ENCODE measurements at places on chromosomes 16 and 17. TPM values are rescaled to one million over a fixed set of nuclear protein-coding genes. Genes with fewer than 3 reads are reported as not detected.

Gene CCR7
- 0.29 TPM for total RNA-seq

DNA sequence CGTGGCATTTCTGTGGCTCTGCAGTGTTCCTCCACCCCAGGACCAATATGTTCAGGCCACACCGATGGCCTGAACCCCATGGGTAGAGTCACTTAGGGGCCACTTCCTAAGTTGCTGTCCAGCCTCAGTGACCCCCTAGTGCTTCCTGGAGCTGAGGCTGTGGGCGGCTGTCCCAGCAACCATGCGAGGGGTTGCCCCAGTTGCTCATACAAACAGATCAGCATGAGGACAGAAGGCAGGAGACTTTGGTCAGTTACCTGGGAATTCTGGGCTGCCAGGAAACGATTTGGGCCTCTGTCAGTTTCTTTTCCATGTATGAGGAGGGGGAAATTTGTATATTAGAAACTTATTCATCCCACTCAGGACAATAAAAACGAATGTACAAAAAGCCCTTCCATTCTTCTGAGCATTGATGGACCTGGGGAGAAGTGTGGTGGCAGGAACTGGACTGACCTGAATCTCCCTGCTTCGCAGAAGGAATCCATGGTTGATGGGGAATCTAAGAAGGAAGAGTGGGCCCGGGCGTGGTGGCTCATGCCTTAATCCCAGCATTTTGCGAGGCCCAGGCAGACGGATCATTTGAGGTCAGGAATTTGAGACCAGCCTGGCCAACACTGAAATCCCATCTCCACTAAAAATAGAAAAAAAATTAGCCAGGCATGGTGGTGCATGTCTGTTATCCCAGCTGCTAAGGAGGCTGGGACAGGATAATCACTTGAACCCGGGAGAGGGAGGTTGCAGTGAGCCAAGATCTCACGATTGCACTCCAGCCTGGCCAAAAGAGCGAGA lies 4.9 kb upstream of the IL32 start:
- DNase-seq: no peak

- no peak for DNase-seq
Measured at GRCh38 chr16:51657848-51658247, 506.8 kb upstream of the SALL1 start.

- no peak for DNase-seq
Measured at GRCh38 chr17:48228720-48229119, 121.2 kb downstream of the SNX11 start.

GRCh38 chr16:4509420-4509819 lies 29.2 kb downstream of the CDIP1 start:
- DNase-seq: no peak

DNA sequence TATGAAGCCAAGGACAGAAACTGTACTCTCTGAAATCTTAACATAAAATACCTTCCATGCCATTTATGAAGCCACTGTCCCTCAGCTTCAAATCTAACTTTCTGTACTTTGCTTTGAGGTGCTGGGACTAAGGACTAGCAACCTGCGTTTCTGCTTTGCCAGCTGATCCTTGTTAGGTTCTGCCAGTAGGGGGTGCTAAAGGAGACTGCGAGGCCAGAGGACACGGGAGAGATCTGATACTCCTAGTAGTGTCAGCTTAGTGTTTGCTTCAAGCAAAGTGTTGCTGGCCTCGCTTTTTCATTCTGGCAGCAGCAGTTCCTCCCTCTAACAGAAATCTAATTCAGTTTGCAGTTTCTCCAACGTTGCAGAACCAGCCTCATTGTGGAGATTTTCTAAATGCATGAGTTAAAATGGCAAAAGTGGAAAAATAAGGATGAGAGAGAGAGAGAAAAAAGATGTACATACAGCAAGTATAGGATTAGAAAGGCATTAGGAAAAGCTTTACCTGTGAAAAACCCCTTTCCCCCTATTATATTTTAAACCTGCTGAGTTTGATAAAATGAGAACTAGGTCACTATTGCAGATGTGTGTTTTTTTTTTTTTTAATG lies 297.5 kb downstream of the CA10 start:
- no peak for DNase-seq

GRCh38 chr17:48598736-48599135 lies 5.2 kb upstream of the HOXB5 start:
- DNase-seq: no peak

Gene MYH2
- not detected for total RNA-seq

DNA sequence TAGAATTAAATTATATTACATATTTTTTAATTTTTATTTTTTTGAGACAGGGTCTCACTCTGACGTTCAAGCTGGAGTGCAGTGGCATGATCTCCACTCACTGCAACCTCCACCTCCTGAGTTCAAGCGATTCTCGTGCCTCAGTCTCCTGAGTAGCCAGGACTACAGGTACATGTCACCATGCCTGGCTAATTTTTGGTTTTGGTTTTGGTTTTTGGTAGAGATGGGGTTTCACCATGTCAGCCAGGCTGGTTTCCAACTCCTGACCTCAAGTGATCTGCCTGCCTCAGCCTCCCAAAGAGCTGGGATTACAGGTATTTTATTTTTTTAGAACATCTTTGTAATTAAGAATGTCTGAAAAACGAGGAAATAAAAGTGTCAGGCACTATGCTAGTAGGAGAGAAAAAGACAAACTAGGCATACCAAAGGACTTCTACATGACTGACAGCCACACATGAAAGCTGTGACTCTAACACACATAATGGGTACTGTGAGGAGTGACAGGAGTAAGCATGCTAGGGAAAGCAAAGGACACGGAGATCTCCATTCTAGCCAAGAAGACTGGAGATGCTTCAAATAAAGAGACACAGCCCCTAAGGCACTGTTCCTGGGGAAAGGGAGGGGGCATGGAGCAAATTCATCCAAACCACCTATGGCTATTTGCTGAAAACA lies 7.3 kb downstream of the GNA13 start:
- no peak for DNase-seq

DNA sequence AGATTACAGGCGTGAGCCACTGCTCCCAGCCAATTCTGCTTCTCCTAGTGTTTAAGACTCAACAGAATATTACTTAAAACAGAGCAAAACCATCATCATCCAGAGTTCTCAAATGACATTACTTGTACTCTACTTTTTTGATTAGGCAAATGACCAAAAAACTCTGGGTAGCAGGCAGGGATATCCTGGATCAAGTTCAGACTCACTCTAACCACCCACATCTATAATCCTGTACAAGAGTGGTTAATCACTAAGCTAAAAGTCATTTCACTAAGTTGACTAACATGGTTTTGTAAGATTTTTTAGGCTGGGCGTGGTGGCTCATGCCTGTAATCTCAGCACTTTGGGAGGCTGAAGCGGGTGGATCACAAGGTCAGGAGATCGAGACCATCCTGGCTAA lies 6.8 kb downstream of the NAE1 start:
- no peak for DNase-seq

DNA sequence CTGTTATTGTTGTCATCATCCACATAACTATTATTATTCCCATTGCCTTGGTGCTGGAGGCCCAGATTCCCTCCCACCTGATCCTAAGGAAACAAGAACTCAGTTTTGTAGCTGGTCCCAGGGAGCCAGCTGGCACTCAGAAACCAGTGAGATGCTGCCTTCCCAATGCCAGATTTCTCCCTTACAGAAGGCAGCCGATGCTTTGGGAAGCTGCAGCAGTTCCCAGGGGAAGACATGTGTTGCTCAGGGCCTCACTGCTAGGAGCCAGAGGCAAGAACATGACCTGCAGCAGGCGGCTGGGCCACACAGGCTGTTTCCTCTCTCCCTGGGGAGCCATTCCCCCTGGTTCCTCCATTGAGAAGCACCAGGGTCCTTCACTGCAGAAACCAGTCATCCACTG lies 59.9 kb upstream of the GRIN2A start:
- no peak for DNase-seq

Gene TP53TG3B
- total RNA-seq: not detected

DNA sequence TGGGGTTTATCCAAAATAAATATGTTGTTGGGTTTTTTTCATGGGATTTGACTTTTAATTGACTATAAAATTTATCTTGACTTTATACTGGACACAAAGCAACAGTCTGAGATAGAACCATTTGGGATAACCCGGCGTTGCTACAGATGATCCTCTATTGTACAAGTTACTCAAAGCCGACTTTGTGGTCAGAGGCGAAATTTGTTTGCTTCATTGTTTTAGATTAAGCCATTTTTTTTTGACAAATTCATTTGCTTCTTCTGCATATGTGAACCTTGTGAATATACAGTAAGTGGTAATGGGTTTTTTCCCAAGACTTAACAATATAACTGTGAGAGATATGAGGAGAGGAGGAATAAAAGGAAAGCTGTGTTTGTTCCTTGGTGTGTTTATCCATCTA lies 11.8 kb downstream of the MYO1D start:
- DNase-seq: no peak

- no peak for DNase-seq
Measured at GRCh38 chr16:57194512-57194911, 8.4 kb downstream of the RSPRY1 start.

- DNase-seq: no peak
Measured at GRCh38 chr16:50838165-50838564, 96.3 kb downstream of the CYLD start.

- no peak for DNase-seq
Measured at GRCh38 chr16:6193718-6194117, 1096.1 kb upstream of the EEF2KMT start.

DNA sequence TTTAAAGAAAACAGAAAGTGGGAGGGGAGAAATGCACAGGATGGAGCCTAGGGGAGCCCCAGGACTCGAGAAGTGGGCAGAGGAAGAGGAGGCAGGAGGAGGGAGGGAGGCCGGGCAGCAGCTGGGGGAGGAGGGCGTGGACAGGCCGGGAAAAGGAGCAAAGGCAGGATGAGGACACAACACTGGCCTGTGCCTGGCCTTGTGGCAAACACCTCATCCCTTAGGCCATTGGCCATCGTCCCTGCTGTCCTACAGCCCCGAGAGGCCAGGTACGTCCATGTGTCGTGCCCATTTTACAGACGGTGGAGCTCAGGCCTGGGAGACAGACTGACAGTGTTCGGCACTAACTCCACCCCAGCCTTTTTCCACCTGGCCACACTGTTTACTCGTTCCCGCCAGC lies 15.9 kb downstream of the JPH3 start:
- DNase-seq: no peak

DNA sequence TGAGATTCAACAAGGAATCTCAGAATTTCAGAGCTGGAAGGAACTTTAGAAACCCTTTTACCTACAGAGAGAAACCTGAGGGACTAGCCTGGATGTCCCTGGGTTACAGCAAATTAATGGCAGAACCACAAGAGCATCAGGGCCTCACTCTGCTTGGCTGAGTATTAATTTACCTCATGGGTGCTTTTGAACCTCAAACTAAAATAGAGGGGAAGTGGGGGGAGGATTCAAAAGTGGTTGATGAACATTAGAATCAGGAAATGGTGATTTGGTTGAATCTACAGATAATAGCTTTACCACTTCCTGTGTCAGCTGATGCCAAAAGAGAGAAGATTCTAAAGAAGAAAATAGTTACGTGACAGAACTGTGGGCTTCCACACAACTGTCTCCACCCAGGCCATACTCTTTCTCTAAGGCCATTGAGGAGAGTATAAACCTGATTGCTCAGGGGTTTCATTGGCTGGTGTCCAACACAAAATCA lies 11.3 kb upstream of the SKAP1 start:
- no peak for DNase-seq

DNA sequence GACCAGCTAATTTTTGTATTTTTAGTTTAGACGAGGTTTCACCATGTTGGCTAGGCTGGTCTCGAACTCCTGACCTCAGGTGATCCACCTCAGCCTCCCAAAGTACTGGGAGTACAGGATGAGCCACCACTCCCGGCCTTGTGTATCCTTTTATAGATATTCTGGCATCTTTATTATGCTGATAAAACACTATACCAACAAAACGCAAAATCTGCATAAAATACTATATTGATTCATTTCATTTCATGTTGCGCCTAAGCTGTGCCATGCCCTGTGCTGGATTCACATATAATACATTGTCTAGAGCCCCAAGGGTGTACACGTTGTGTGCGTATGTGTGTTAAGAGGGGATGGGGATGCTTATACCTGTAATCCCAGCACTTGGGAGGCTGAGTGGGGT lies 3.8 kb upstream of the UBE2Z start:
- DNase-seq: no peak

DNA sequence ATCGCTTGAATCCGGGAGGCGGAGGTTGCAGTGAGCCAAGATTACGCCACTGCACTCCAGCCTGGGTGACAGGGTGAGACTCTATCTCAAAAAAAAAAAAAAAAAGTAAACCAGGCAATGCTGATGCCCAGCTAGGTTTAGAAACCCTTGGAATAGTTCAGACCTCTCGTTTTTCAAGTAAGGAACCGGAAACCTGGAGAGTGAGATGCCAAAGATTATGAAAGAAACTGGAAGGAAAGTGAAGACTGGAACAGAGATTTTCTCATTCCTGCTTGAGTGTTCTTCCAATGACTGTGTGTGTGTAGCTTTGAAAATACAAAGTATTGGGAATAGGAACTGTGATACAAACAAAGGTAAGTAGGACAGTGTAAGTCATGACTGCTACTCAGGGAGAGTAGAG lies 35.7 kb downstream of the MYH3 start:
- no peak for DNase-seq

- DNase-seq: no peak
Measured at GRCh38 chr17:57080718-57081117, 4.3 kb upstream of the AKAP1 start.

GRCh38 chr16:84603140-84603816 lies 14.6 kb downstream of the COTL1 start:
- DNase-seq: peak; percentile 92

Gene GPRC5C
- 24.2 TPM for total RNA-seq

- DNase-seq: no peak
Measured at GRCh38 chr17:61388561-61389356, 10.9 kb upstream of the TBX2 start.

DNA sequence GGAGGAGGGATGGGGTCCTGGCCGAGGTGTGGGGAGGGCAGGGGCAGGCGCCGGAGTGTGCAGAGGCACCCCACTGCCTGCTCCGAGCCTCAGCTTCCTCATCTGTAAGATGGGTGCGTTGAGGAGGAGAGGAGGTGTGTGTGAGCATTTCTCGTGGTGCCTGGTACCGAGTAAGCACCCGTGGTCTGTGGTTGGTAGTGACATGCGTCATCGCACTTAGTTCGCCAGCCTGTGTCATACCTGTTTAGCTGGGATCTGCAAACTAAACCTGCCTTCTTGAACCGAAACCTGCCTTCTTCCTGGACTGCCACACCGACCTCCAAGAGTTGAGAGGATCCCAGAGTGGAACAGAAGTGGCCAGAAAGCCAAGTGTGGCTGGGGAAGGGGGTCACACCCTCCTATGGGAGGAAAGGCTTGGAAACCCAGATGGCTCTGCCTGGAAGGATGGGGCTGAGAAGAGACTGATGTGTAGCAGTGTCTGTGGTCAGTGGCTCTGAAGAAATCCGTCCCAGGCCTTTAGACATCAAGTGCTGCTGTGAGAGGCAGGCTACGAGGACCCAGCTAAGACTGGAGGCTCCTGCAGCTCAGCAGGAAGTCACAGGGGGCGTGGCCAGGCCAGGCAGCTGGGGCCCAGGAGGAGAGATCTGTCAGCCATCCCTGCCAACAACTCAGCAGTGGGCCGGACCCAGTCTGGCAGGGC lies 162.6 kb upstream of the PLCG2 start:
- peak; percentile 85 for DNase-seq

- DNase-seq: peak; percentile 67
Measured at GRCh38 chr17:15261258-15261801, 3.8 kb downstream of the PMP22 start.

Data from left cardiac atrium (tissue), 4 donors.